ENCODE measurements at places on chromosomes 13 and 19. TPM values are rescaled to one million over a fixed set of nuclear protein-coding genes. Genes with fewer than 3 reads are reported as not detected.

The CFAP97D2 gene
- not detected for total RNA-seq

The ATP4B gene
- total RNA-seq: not detected

GRCh38 chr13:76672420-76672819 is 213.8 kb downstream of the KCTD12 start:
- no peak for DNase-seq

DNA sequence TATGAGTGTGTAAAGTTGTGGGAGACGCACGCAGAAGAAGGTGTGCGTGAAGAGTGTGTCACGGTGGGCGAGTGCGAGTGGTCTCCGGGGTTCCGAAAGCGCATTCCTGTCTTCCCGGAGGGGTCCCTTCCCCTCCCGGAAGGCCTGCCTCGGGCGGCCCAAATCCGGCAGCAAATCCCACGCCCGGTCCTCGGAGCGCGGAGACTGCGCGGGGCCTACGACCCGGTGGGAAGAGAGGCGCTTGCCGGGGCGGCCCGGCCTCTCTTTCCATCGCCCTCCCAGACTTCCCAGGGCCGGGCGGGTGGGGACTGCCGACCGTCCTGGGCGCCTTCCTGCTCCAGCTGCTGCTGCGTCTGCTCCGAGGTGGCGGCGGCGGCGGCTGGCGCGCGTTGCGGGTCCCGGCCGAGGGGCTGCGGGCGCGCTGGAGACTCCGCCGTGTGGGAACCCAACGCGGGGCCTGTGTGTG is 2.1 kb downstream of the ZIC5 start:
- DNase-seq: no peak

DNA sequence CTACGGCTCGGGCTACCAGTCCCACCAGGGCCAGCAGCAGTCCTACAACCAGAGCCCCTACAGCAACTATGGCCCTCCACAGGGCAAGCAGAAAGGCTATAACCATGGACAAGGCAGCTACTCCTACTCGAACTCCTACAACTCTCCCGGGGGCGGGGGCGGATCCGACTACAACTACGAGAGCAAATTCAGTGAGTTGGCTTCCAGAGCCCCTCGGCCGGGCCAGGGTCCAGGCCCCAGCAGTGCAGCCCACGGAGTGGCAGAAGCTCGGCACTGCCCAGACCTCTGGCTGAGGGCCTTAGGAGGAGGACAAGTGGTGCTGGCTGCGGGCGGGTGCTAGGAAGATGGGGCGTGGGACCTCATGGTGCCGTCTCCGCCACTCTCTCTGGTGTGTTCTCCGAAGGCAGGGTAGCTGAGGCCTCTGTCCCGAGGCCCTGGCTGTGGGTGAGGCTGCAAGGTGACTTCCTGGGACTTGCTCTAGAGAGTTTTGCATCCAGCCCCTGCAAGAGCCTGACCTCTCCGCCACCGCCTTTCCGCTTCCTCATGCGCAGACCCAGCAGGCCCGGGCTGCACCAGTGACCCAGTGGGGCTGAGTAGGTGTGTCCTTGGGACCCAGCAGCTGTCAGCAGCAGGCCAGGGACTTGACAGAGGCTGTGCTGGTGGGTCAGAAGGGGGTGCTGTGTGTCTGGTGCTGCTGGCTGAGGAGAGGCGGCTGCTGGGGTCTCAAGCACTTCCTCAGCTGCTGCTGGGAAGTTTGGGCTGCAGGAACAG is 13.5 kb upstream of the QTRT1 start:
- no peak for DNase-seq

GRCh38 chr13:71306821-71307220 is 560.2 kb downstream of the DACH1 start:
- DNase-seq: no peak

DNA sequence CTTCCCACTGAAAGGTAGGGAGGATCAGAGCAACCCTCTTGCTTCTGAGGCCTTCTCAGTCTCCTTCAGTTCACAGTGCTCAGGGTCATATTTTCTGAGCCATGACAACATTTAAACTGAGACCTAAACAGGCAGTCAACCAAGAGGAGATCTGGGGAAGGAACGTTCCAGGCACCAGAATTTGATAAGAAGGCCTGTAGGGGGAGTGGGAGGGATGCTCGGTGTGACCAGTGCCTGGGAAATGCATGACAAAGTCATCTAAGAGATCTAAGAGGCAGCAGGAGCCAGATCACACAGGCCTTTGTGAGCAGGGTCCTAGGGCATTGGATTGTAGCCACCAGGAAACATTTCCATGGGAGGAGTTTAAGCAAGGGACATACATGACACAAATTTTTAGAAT is 71.6 kb downstream of the SHISA2 start:
- no peak for DNase-seq

- no peak for DNase-seq
Observed at GRCh38 chr13:93882086-93882651, 597.3 kb downstream of the DCT start.

GRCh38 chr13:40247845-40248244 is 418.6 kb downstream of the FOXO1 start:
- DNase-seq: no peak

- DNase-seq: no peak
Observed at GRCh38 chr13:73849292-73849691, 284.9 kb downstream of the KLF12 start.

DNA sequence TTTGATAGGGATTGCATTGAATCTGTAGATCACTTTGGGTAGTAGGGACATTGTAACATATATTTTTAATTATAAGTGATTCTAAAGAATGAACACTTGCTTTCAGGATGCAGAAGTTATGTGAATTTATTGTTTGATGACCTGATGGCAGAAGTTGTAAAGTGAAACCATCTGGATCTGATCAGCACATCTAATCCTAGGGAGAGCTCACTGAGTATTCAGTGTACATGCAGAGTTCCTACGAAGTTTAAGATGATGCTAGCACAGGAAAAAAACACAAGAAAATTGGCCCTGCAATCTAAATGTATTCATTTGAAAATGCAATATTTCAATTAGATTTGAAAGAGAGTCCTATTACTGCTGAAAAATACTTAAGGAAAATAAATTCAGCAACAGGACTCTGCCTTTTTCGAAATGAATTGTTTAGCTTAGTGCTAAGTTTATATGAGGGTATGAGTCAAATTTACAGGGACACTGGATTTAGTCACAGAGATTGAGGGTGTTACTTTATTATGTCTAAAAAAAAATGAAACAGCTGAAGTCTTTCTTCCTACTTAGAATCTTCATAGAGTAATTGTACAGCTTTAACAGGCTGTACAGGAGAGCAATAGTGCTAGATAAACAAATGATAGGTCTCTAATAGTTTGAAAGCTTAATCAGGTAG is 385.7 kb downstream of the DCT start:
- no peak for DNase-seq

- DNase-seq: no peak
Observed at GRCh38 chr19:55092423-55093318, 17.0 kb downstream of the EPS8L1 start.

Data from heart right ventricle (tissue), 16 donors.